SK-N-SH (cell line): ENCODE measurements at places on chromosomes 11 and 22.

DNA sequence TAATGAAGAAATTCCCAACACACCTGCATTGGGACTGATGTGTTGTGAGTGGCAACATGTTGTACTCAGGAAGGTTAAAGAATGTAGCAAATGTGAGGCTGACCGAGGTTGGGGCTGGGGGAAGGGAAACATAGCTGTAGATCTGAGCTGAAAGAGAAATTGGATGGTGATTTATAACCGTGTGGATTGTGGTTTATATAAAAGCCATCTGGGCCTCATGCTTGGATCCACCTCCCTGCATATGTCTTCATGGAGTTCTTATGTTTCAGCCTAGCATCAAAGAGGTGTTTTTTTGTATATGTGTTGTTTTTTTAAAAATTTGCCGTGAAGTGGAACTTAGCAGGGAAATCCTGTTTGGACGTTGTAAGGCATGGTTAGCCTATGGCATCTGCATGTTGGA lies 141.3 kb downstream of the NAV2 start:
- DNase-seq: no peak

GRCh38 chr11:34044664-34045485 lies 6.7 kb upstream of the CAPRIN1 start:
- no peak for DNase-seq

- DNase-seq: no peak
Observed at GRCh38 chr11:27234961-27235360, 128.1 kb downstream of the CCDC34 start.

- no peak for DNase-seq
Observed at GRCh38 chr22:19115628-19116027, 6.6 kb downstream of the DGCR2 start.

DNA sequence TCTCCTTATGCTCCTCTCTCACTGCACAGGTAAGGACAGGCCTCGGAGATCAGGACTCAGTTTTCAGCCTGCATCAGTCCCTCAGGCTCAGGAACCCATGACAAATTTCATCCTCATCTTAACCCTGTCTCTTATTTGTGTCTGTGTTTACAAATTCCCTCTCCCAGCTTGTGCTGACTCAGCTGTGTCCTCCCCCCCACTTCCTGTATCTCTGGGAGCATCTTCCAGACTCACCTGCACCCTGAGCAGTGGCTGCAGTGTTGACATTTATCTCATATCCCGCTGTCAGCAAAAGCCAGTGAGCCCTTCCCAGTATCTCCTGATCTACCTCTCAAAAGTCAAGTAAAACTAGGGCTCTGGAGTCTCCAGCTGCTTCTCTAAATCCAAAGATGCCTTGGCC lies 65.6 kb upstream of the VPREB1 start:
- DNase-seq: no peak

- DNase-seq: no peak
Observed at GRCh38 chr11:2374456-2375201, 2.5 kb upstream of the CD81 start.
